ENCODE measurements at places on chromosomes 16 and 17. TPM values are rescaled to one million over a fixed set of nuclear protein-coding genes. Genes with fewer than 3 reads are reported as not detected.

The PTX4 gene
- total RNA-seq: not detected

The NACA2 gene
- total RNA-seq: not detected

The FSCN2 gene
- total RNA-seq: 0.74 TPM

- no peak for DNase-seq
Observed at GRCh38 chr16:66376114-66376513, 9.6 kb downstream of the CDH5 start.

- no peak for DNase-seq
Observed at GRCh38 chr17:80339731-80340456, 75.1 kb upstream of the ENDOV start.

DNA sequence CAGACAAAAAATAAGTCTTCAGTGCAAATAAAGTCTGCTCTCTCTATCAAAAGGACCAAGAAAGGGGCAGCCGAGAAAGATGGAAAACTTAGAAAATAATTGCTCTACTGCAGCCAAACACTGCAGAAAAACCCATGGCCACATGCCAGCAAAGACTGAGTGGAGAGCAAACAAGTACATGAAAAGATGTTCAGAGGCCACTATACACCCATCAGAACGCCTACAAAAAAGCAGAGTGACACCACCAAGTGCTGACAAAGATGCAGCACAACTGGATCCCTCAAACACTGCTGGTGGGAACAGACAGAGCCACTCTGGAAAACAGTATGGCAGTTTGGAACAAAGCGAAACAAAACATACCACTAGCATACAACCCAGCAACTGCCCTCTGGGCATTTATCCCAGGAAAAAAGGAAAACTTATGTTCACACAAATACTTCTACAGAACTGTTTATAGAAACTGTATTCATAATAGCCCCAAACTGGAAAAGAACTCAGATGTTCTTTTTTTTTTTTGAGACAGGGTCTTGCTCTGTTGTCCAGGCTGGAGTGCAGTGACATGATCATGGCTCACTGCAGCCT, 36.7 kb downstream of the KIAA0753 start:
- DNase-seq: no peak

GRCh38 chr17:55354941-55355340, 66.7 kb downstream of the MMD start:
- DNase-seq: no peak

DNA sequence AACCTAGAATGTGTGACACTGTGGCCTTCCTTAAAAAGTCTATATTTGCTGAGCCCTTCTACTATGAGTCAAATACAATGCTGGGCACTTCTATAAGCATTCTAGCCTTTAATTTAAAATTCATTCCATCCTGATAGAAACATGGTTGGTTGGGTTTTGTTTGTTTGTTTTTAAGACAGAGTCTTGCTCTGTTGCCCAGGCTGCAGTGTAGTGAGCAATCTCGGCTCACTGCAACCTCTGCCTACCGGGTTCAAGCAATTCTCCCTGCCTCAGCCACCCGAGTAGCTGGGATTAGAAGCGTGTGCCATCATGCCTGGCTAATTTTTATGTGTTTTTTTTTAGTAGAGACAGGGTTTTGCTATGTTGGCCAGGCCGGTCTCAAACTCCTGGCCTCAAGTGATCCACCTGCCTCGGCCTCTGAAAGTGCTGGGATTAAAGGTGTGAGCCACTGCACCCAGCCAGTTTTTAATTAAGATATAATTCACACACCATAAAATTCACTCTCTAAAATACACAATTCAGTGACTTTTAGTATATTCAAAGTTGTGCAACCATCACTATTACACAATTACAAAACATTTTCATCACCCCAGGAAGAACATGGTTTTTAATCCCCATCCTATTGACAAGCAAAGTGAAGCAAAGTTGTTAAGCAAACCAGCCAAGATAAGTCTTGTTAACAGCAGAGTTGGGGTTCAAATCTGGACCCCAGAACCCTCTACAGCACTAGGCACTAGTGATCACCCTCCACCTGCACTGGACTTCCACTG, 42.8 kb downstream of the CMTM4 start:
- DNase-seq: no peak

DNA sequence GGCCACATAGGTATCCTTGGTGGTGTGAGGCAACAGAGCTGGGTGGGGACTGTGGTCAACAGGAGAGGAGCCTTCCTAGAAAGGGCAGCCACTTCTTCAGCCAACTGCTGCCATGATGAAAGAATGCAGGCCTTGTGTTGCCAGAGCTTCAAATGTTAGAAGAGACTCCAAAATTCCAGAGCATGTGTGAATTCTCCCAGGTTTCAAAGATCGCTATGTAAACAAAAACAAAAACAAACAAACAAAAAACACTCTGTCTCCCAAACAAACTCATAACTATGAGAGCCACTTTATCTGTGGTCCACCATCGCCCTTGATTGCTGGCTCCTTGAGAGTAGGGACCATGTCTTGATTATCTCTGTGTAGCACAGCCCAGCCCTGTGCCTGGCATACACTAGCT, 55.5 kb upstream of the ZNF423 start:
- no peak for DNase-seq

DNA sequence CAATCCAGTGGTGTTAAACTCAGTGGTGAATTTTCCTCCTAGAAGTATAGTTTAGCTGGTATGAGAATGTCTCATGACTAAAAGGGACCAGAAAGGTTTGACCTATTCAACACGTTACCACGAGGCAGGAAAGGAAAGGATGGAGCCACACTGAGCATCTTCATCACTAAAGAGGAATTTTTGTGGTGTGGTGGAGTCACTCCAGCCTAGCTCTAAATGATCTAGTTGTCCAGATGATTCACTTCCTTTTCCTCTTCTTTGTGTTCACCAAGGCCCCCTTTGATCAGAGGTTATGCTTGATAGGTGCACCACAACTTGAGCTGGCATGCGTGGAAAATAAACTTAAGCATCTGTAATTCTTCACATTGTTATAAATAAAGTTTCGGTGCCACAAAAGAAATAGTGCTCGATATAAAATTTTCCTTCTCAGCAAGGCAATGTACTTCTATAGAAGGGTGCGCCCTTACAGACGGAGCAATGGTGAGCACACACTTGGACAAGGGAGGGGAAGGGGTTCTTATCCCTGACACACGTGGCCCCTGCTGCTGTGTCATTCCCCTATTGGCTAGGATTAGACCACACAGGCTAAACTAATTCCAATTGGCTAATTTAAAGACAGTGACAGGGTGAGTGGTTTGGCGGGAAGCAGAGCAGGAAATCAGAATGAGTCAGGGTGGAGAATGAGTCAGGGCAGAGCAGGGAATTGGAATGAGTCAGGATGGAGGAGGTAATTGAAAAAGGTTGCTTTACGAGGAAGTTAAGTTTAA, 254.6 kb downstream of the HS3ST3A1 start:
- no peak for DNase-seq

- no peak for DNase-seq
Observed at GRCh38 chr17:4147751-4148310, 4.8 kb downstream of the CYB5D2 start.

DNA sequence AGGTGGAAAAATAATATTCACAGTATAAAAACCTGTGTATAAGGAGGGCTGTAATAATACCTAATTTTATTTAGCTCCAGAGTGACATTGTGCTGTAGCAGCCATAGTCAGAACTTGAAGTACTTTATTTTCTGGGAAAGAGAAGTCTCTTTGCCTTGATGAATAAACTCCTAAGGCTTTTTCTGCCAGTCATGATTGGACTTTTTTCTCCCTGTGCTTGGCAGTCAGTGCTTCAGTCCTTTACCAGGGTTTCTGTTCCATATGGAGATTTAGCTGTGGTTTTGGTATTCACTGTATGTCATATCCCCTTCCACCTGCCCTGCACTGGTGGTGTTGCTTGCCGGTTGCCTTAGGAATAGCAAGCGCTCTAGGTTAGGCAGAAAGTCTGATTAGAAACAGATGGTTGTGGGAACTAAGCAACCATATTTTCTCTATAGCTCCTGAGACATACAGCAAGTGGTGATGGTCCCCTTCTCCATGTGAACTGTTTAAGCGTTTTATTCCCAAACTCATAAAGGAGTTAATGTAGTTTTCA, 24.7 kb downstream of the DDX42 start:
- no peak for DNase-seq

All from right atrium auricular region (tissue), 2 donors.